ENCODE measurements at places on chromosomes 12 and 14.

GRCh38 chr12:118238888-118239287 is 103.0 kb downstream of the PEBP1 start:
- no peak for DNase-seq

DNA sequence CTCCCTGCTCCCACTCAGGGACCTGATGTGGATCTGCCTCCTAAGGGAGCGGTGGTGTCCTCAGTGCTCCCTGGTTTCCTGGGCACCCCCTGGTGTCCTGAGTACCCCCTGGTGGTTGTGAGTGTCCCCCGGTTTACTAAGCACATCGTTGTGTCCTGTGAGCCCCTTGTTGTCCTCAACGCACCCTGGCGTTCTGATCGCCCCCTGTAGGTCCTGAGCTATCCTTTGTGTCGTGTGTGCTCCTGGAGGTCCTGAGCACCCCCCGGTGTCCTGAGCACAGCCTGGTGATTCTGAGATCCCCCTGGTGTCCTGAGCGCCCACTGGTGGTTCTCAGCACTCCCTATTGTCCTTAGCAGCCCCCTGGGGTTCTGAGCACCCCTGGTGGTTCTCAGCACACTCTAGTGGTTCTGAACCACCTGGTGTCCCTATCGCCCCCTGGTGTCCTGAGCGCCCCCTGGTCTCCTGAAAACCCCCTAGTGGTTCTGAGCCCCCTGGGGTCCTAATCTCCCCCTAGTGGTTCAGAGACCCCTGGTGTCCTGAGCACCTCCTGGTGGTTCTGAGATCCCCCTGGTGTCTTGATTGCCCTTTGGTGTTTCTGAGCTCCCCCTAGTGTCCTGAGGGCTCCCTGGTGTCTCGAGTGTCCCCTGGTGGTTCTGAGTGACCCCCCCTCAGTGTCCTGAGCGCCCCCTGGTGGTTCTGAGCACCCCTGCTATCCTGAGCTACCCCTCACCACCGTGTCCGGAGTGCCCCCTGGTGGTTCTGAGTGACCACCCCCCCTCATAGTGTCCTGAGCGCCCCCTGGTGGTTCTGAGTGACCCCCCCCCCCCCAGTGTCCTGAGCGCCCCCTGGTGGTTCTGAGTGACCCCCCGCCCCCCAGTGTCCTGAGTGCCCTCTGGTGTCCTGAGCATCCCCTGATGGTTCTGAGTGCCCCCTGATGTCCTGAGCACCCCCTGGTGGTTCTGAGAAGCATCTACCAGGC is 615.1 kb downstream of the TMEM121 start:
- DNase-seq, result no peak

DNA sequence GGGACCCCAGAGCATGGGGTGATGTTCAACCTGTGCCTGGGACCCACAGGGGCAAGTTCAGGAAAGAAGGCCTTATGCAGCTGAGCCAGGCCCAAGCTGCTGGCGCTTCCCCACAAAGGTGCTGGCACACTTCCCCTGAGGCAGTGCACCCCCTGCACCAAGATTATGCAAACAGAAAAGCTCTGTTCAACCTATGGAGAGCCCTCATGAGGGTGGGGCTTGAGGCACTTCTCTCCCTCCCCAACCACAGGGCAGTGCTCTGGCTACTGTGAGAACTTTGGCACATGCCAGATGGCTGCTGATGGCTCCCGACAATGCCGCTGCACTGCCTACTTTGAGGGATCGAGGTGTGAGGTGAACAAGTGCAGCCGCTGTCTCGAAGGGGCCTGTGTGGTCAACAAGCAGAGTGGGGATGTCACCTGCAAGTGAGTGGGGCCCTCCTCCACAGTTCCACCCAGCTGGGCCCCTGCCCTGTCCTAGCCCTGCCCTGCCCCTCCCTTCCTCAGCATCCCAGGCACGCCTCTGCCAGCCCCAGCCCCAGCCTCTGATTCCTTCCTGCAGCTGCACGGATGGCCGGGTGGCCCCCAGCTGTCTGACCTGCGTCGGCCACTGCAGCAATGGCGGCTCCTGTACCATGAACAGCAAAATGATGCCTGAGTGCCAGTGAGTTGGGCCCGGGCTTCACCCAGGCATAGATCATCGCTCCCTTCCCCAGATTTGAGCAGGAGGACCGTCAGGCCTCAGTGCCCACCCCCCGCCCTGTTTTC is 5.5 kb upstream of the NXPH4 start:
- DNase-seq, result no peak

- no peak for DNase-seq
Observed at GRCh38 chr12:40618636-40619035, 73.6 kb upstream of the CNTN1 start.

GRCh38 chr12:67647181-67647798 is 1.3 kb upstream of the DYRK2 start:
- no peak for DNase-seq

DNA sequence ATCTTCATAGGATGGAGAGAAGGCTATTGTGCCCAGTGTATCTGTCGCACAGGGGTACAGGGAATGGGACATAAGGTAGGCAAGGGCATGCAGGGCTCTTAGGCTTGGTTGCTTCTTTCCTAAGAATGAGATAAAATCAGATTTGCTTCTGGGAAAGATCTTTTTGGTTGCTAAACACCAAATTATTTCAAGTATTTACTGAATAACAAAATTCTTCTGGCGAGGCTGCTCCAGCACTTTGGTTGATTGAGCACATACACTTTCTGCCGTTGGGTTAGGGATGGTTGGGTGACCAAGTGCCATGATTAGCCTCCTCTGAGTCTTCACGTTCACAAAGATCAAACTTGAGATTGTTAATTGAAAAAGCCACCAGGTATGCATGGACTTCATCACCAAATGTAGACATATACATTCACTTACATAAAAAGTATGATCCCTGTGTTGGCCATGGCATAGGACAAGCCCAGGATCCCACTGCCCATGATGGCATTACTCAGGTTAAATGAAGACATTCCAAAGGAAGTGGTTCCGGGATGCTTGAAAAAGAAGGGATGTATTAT is 38.2 kb downstream of the SLC38A4 start:
- DNase-seq, result no peak

DNA sequence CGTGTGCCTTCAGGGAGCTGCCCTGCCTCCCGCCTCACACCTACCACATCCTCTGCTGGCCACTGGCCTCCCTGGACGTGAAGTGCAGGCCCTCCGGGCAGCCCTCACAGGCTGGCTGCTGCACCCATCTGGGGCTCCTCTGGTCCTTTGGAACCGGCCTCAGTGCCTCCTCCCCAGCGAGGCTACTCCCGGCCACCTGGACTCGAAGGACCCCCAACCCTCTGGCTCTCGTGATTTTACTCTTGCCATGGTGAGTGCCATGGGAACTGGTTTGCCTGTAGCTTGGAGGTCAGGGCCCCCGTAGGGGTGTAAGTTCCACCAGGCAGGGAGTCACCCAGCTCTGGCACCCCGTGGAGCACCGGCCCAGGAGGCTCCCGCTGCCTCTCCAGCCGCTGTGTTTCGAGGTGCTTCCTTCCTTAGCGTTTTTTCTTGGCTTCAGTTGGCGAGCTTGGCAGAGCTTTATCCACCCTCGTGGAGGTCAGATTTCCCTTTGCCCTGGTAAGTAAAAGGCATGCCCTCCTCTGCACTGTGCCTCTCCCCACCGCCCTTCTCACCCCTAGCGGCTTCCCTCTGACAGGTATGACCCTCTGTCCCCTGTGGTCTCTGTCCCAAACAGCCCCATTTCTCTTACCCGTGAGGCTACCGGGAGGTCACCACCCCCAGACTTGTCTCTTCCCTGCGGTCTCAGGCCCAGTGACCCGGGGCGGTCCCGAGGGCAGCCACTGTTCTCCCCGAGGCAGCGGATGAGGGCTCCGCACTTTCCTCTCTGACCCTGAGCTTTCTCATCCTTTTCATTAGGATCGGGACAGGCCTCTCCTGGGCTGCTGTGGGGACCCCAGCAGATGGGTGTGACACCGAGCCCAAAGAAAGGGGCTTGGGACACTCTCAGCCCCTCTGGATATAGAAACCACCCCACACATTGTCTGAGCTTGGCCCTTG is 203.1 kb upstream of the C14orf180 start:
- no peak for DNase-seq

GRCh38 chr14:94439453-94440057 is 13.0 kb downstream of the SERPINA11 start:
- DNase-seq, result no peak

- DNase-seq, result no peak
Observed at GRCh38 chr14:63276016-63276415, 42.7 kb downstream of the GPHB5 start.

DNA sequence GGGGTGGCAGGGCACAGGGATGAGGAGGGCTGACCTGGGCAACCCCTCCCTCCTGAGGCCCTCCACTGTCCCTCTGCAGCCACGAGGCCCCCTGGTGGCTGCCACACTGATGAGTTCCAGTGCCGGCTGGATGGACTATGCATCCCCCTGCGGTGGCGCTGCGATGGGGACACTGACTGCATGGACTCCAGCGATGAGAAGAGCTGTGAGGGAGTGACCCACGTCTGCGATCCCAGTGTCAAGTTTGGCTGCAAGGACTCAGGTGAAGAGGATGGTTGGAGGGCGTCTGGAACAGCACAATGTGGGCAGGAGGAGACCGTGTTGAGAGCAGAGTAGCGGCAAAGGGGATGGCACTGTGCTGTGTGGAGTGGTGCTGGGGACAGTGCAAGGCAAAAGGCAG is 25.7 kb upstream of the LRP1-AS start:
- no peak for DNase-seq

DNA sequence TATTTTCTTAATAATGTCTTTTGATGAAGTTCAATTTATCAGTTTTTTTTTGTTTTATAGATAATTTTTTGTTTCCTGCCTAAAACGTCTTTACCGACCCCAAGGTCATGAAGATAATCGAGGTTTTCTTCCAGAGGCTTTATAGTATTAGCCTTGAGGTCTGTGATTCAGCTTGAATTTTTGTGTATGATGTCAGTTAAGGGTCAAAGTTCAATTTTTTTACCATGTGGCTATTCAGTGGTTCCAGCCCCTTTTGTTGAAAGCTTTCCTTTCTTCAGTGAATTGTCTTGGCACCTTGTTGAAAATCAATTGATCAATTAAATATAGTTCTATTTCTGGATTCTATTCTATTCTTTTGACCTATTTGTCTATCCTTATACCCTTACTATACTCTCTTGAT is 3.2 kb upstream of the MGST1 start:
- DNase-seq, result no peak

DNA sequence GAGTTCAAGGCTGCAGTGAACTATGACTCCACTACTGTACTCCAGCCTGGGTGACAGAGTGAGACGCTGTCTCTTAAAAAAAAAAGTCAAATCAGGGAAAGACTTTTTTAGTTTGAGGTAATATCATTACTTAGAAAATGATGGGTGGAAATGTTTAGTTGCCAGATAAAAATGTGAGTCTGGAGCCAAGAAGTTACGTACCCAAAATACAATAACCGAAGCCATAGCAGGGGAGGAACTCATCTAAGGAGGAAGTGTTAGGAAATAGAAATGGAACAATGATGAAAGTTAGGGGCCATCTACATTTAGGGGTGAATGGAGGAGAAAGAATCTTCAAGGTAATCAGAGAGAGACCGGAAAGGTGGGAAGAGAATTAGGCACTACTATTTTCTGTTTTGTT is 98.8 kb downstream of the DACT1 start:
- no peak for DNase-seq

DNA sequence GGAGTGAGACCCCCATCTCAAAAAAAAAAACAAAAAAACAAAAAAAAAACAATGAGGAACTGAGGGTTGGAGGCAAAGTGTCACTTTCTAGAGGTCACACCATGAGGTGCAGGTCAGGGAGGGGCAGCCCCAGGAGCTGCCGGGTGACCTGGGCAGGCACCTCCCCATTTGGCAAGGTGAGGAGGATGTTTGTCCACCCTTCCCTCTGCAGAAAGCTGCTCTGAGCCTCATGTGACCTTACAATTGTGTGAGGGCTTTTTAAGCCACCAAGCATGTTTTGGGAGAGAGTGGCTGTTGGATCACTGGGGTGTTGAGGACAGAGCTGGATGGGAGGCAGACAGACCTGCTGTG is 49.6 kb downstream of the FOXN4 start:
- no peak for DNase-seq

DNA sequence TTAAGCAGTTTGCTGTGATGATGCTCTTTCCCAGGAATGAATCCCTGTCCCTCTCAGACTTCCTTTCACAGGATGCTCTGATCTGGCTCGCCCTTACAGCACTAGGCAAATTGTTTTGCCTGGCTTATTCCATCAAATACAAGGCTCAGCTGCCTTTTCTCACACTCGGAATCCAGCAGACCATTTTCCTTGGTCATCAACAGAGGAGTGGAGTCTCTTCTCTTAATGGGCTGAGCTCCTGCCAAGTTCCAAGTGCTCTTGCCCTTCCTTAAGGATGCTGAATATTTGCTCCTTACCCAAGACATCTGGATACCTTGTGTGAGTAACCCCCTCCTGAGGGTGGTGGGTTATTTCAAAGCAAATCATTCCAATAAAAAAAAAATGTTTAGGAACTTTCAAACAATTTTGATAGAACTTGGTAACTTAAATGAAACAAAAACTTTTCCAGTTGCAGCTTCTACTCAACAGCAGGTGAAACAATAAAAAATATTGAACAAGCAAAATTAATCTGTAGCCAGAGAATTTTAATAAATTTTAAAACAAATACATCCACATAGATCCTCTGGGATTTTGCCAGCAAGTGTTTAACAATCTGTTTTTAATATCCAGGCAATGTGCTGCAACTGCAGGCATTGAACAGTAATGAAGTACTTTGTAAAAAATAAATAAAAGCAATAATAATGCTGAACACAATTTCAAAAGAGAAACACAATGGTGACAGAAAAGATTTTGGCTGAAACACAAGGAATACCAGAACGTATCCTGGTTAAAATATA is 264.0 kb upstream of the FAR2 start:
- DNase-seq, result no peak

GRCh38 chr14:66824251-66824650 is 316.3 kb downstream of the GPHN start:
- no peak for DNase-seq

GRCh38 chr12:130547480-130548155 is 168.5 kb downstream of the RIMBP2 start:
- DNase-seq, result no peak

DNA sequence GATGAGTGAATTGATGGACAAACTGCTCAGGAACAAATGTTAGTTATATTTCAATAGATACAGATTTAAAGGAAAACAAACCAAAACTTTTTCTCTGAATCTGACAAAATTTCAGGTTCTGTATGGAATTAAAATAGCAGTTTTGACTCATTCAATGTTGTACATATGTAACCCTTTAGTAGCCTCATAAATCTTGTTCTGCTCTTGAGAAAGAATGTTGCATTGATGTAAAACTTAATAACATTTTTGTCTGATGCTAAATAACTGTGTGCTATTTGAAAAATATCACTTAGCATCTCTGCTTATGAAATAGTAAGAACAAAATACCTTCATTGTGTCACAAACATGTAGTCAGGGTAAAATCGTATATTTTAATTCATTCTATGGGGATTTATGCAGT is 168.9 kb upstream of the NOVA1 start:
- no peak for DNase-seq

Measured in activated gamma-delta T cell (primary cell).